ENCODE measurements at places on chromosomes 7 and 10.

DNA sequence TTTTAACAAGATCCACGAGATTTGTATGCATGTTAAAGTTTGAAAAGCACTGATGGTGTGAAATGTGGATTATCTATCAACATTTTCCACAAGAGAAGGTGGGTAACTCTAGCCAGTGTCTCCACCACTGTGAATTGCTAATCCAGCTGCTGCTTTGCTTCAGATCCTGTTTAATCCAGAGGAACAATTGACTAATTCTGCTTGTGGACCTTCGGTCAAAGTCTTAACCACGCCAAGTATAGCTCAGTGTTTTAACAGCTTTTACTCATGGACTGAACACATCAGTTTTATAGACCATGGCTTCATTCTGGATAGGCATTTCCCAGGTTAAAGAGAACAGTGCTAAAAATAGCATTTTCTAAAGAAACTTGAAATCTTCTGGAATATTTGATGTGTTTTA, 23.5 kb downstream of the ADK start:
- no peak for DNase-seq

DNA sequence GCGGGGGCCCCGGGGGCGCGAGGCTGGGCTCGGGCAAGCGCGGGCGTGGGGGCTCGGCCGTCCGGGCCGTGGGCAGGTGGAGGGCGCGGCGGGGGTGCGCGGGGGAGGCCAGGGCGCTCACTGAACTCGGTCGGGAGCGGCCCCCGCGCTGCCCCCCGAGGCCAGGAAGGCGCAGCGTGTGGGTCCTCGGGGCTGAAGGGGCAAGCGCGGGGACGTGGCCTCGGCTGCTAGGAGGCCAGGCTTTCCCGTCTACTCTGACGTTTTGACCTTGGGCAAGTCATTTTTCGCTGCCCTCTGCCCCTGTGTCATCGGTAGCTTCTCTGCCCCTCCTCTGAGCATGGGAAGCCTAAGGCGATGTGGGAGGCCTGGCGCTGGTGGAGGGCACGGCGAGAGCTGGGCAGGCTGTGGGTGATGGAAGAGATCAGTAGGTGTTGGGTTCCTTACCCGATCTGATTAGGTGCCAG, 441 bp downstream of the FBH1 start:
- no peak for DNase-seq

- DNase-seq, result no peak
Measured at GRCh38 chr7:94763268-94763667, 107.3 kb upstream of the SGCE start.

DNA sequence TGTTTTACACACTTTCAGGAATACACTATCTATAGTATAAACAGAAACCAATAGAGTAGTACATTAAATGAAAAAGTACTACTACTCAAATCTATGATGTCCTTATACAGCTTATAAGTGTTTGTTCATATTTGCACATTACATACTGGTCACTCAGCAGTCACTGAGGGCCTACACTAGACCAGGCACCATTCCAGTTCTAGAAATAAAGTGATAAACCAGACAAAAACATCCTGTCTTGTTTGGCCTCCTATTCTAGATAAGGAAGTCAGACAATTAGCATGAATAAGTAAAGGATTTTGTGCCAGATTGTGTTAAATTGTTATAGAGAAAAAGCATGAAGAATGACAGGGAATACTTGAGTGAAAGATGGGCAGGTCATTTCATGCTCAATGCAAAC, 219.0 kb downstream of the CRPPA start:
- DNase-seq, result no peak

GRCh38 chr10:22651276-22651980, 63.0 kb downstream of the PIP4K2A start:
- no peak for DNase-seq

DNA sequence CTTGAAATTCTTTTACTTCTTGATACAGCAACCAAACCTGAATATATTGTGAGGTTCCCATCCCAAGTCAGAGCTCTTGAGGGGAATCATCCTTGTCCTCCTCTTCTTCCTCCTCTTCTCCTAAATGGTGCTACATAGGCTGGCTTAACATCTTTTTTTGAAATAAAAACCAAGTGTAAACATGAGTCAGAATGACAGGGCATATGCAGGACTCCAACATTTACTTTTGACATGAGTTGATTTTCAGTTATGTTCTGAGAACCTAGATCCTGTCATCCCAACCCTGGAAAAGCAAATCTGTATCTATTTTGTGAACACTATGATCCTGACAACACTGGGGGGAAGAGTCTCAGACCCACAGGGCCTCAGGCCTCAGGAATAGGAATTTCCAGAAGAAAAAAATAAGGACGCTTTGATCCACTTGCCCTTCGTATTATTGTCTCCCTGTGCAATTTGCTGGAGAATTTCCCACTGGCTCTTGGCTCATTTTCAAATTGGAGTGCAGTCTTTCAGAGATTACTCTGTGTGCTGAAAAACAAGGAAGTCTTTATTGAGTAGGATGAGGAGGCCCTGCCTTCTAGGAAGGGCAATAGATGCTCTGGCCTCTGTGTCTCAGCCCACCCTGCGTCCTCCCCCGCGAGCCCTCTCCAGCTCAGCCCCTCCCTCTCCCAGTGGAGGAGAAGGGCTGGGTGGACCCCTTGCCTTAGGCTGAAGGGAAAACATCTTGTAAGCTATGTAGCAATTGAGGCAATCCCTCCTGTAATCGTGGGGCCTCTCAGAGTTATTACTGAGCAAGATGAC, 121.6 kb downstream of the CREB5 start:
- no peak for DNase-seq

GRCh38 chr7:18689551-18689950, 194.0 kb downstream of the HDAC9 start:
- no peak for DNase-seq

GRCh38 chr10:112132435-112132834, 51.1 kb downstream of the GPAM start:
- DNase-seq, result no peak

DNA sequence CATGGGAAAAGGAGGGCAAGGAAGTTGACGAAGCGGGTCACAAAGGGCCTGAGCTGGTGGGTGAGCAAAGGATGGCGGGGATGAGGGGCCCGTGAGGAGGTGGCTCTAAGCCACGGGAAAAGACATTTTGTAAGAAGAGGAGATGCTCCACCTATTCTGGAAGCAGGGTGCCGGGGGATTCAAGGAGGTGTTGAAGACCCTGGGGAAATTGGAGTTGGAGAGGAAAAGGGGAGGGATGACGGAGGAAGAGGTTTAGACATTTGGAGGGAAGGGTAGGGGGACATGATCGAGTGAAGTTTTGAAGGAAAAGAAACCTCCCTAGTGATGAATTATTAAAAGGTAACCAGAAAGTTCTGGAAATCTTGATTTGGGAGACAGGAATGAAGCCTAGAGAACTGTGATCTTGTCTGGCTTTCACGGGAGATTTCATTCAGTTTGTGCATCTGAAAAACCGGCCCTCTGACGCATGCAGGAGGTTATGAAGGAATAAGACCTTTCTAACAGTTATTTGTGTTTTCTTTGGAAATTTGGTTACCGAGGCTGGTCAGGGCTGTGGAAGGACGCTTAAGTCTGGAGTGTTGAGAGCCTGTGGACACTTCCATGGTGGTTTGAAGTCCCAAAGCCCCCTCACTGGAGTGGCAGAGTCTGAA, 1.4 kb downstream of the SMO start:
- DNase-seq, result no peak

DNA sequence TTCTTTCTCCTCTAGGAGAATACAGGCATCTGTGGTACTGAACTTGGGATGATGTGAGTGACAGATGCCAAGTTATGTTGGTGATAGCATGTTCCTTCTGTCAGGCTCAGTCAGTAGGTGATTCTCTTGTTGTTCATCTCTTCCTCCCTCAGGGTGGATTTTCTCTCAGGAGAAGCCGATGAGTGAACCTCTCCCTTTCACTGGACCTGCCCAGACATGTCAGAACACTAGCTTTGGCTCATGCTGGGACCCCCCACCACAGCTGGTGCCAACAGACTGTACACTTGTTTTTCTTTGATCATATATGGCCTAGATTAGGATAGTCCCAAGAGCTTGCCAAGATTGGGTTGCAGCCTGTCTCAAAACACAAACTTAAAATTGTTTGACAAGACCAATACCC, 129.4 kb downstream of the BMPER start:
- DNase-seq, result no peak

DNA sequence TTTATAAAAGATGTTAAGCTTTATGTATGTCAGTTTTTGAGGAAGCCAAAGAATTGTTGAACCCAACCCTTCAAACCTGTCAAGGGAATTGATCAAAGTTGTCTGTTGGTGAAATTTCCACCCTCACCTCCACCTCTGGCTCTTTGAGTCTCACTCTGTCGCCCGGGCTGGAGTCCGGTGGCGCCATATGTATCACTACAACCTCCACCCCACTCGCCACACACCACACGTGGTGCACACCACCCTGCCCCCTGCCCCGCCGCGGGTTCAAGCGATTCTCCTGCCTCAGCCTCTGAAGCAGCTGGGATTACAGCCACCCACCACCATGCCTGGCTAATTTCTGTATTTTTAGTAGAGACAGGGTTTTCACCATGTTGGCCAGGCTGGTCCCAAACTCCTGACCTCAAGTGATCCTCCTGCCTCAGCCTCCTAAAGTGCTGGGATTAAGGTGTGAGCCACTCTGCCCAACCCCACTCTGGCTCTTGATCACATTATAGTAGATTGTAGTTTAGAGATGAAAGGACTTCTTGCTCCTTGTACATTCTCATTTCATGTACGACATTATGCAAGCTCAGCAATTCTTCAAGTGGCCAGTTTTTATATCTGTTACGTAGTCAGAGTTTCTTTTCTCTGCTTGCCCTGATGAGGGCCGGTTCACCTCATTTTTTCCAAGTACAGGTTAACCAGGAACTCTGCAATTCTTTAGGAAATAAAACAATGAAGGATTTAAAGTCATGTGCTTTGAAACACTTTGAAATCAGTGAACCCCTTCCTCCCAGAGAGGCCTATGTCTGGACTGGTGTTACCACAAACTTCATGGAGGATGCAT, 7.0 kb downstream of the BAMBI start:
- no peak for DNase-seq

GRCh38 chr10:114257498-114257897, 18.4 kb downstream of the VWA2 start:
- DNase-seq, result no peak

DNA sequence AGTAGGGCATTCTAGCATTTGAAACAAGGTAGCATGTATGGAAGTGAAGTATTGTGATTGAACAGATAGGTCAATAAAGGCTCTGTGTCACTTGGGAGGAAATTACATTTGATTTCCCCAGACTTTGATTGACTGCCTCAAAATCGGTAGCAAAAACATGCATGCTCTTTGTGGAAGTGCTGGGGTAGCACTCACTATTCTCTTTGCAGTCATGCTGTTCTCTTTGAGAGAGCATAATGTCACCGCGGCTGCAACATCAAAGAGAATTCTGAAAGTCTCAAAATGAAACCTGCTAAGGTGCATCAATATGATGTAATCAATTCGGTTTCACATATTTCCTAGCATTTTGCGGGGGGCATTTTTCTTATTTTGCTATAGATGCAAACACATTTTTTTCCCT, 64.2 kb downstream of the ARMC3 start:
- no peak for DNase-seq

DNA sequence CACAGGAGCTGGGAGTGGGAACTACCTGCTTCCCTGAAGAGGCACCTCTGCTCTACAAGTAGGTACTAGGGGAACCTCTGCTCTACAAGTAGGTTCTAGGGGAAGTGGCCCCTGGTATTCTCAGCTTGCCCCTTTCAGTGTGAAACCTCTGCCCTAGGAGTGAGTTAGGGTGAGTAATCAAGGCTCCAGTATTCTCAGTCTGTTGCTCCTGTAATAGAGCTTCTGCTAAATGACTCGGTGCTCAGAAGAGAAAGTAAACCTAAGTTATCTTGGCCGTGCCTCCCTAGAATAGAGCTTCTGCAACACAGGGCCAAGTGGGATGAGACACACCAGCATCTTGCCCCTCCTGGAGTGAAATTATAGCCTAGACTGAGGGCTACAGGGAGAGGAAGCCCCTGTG, 13.4 kb upstream of the RASSF4 start:
- DNase-seq, result no peak
